AG08395 (cell line): ENCODE measurements at places on chromosomes 6 and 20.

DNA sequence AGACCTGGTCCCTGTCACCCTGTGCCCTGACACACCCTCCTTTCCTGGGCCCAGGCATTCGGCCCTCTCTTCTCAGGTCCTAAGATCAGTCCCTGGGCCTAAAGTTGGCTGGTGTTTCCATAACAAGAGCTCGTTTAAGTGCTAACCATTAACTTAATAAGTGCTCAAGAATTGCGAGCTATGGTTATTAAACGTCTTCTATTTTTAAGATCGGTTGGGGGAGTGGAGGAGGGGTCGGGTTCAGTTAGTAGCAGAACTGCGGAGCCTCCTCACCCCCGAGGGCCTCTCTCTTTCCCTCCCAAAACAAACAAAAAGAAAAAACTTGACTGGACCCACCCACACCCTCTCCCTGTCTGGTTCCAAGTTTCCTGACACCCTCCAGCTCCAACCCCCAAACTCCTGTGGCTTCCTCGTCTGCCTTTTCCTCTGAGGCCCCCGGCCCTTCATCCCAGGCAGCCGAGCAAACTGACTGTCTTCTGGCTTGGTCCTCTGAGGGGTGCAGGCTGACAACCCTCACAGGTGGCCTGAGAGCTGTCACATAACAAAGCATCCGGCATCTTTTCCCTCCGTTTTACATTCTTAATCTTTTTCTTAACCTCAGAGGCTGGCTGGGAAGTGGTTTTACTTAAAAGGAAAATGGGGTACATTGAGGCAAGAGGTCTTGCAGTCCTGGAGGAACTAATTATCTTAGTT lies 2.0 kb downstream of the STK35 start:
- DNase-seq: no peak

- no peak for DNase-seq
These were observed 210.3 kb downstream of the FOXA2 start for GRCh38 chr20:22374066-22374465.

GRCh38 chr20:62310757-62311121 lies 7.9 kb downstream of the ADRM1 start:
- DNase-seq: no peak

DNA sequence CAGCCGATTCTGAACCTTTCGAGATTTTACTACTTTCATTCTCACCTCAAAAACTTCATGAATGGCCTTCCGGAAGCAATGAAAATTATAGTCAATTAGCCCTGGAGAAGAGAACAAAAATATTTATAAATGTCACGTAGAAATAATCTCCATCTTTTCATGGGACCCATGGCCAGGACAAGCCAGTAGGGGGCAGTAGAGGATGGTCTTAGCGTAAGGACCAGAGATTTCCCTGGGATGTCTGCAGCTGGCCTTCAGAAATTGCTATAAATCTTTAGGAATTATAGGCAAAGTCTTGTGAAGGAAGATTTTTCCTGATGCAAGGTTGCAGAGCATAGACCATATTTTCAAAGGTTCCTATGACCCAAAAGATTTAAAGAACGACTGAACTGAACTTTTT lies 15.6 kb upstream of the UBE2J1 start:
- DNase-seq: peak; percentile 47

DNA sequence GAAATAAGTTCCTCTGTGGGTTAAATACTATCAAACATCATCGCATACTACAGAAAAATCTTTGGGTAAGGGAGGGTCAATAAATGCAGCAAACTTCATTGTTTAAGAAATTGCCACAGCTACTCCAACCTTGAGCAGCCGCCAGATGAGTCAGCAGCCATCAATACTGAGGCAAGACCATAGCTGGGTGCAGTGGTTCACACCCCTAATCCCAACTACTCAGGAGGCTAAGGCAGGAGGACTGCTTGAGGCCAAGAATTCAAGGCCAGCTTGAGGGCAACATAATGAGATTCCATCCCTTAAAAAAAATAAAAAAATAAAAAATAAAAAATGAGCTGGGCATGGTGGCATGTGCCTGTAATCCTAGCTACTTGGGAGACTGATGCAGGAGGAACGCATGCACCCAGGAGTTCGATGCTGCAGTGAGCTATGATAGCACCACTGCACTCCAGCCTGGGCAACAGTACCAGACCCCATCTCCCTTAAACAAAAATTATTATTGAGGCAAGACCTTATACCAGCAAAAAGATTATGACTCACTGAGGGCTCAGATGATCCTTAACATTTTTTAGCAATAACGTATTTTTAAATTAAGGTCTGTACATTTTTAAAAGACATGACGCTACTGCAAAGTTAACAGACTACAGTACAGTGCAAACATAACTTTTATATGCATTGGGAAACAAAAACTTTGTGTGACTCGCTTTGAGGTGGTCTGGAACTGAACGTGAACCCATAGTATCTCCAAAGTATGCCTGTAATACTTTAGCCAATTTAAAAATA lies 8.8 kb downstream of the SRPK1 start:
- no peak for DNase-seq

DNA sequence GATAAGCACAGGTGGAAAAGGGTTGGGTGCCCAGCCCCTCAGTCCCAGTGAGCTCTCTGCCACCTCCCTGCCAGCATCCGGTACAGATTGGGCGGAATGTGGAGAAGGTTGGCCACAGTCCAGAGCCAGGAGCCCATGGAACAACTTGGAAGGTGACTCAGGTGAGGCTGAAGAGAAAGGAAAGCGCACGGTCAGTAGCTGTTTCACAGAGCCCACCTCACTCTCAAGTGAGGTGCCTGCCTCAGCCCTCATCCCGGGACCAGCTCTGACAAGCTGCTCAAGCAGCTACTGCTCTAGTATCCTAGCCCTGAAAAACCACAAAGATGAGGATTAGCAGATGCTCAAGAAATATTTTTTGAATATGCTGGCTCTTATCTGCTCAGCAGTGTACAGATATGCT lies 1.1 kb upstream of the MMP24OS start:
- no peak for DNase-seq

DNA sequence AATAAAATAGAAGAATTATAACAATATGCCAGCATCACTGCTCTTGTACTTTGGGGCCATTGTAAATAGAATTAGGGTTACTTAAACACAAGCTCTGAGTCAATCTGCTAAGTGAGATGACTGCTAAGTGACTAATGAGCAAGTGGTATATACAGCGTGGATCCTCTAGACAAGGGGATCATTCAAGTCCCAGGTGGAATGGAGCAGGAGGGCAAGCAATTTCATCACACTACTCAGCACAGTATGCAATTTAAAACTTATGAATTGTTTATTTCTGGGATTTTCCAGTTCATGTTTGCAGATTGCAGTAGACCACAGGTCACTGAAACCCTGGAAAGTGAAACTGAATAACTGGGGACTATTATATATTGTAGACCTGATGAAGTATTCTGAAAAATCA lies 235.3 kb downstream of the BTBD3 start:
- no peak for DNase-seq

DNA sequence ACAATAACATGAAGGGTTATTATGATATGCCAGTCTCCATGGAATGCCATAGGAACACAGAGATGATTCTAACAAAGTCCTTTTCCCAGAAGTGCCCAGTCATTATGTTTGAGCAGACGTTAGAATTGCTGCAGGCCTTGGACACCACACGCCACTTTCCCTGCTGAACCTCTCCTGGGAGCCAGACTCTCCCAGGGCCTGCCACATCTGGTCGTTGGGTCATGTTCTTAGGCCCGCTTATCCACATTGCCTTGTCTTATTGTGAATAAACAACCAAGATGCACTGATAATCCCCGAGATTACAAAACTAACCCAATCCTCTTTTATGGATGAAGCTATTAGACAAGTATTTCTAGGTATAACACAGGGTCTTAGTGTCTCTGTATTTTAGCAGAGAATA lies 276.5 kb upstream of the CITED2 start:
- no peak for DNase-seq

GRCh38 chr6:133198725-133199124 lies 42.4 kb upstream of the EYA4 start:
- no peak for DNase-seq

DNA sequence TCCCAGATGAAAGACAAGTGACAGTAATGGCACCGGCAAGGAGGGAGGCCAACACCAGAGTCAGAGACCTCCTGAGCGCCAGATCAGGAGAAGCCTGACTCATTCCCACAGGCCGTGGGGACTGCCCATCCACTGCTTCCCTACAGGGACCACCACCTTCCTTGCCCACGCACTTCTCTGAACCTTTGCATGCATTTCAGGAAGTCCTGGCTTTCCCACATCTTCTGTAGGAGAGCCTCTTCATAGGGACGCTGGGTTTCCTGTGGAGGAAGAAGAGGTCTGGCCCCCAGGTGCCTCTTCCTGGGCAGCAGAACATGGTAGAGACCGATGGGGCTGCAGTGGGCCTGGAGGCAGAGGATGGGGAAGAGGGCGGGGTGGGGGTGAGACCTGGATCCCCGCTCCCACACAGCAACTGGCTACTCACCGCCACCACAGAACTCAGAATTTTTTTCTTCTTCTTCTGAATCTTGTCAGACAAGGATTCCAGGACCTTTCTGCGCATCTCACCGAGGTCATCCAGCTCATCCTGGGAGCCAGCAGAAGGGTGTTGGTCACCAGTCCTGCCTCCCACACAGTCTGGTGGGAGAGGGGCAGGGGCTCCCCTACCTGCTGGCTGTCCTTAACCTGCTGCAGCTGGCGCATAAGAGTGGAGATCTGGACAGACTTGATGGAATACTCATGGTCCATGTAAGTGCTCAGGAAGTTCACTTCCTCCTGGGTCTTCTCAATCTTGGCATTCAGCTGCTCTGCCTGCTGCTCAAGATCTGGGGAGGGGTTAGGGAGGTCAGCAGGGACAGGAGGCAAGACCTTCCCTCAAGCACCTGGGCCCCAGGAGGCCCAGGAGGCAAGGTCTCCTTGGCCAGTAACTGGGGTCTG lies 13.7 kb downstream of the C20orf96 start:
- no peak for DNase-seq

DNA sequence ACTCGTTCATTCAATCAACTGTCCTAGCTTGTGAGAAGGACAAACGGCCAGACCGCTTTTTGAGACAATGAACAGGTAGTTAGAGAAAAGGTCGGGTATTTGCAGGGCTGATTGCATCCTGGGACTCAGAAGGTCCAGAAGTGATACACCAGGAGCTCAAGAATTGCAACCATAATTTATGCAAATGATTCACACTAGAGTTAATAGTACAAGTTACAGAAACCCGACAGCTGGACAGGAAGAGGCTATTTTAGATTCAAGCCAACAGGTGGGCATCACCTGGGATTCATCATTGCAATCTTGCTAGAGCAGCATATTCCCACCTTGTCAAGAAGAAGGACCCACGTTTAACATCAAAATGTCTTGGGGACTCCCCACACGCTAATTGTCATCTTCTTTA lies 83.5 kb downstream of the TNFAIP3 start:
- DNase-seq: no peak

- DNase-seq: no peak
These were observed 2.3 kb downstream of the BMP6 start for GRCh38 chr6:7727946-7728854.

GRCh38 chr6:155543166-155543847 lies 87.7 kb upstream of the NOX3 start:
- DNase-seq: no peak

DNA sequence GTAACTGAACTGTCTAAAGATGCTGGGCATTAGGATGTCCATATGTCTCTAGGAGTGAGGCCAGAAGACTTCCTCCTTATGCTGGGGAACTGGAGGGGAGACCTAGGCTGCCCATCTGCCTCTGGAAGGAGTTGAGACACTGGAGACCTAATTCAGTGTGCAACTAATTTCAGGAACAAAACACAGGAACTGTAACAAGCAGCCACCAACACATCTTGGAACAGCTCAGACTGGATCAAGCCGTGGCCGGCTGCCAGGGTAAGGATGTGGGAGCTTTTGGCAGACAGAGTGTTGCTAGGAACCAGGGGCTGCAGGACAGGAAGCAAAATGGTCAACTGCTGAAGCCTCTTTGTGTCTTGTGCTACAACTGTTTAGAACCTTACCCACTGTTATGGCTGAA lies 16.4 kb upstream of the MAS1 start:
- DNase-seq: no peak

DNA sequence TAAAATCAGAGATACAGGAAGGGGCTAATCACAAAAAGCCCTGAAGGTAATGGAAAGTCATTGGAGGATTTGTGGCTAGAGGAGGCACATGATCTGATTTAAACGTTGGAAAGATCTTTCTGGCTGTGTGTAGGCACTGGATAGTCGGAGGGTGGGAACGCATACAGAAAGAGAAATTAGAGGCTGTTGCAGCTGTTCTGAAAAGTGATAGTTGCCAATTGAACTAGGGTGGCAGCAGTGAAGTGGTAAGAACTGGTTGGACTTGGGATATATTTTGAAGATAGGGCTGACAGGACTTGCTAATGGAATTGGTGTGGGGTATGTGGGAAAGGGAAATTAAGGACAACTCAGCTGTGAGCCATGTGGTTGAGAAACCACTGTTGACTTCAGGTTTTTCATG lies 223.6 kb downstream of the OGFRL1 start:
- DNase-seq: no peak

- DNase-seq: peak; percentile 44
These were observed 97.9 kb upstream of the MTHFD1L start for GRCh38 chr6:150767571-150768018.

- no peak for DNase-seq
These were observed 57.9 kb downstream of the TP53INP2 start for GRCh38 chr20:34762031-34762555.
